ENCODE measurements at places on chromosomes 1 and 21.

- no peak for DNase-seq
These were observed 7.9 kb downstream of the MIB2 start for GRCh38 chr1:1623181-1623630.

- DNase-seq: no peak
These were observed 250.3 kb upstream of the PROX1 start for GRCh38 chr1:213737398-213738035.

GRCh38 chr1:16958475-16958874, 21.9 kb downstream of the MFAP2 start:
- DNase-seq: no peak

DNA sequence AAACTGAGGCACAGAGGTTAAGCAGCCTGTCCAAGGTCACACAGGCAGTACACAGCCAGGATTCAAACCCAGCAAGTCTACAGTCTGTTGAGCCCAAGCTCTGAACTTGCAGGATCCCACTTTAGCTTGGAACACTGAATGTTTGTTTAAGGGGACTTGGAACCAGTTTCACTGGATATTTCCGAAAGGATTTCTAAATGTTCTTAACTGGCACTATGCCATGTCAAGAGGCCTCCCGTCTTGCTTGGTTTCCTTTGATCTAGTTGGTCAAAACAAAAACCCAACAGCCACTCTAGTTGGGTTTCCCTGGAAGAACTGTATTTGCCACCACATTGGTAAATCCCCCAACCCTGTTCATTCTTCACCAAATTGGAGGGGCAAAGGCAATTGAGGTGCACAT, 317.6 kb upstream of the KAZN start:
- no peak for DNase-seq

DNA sequence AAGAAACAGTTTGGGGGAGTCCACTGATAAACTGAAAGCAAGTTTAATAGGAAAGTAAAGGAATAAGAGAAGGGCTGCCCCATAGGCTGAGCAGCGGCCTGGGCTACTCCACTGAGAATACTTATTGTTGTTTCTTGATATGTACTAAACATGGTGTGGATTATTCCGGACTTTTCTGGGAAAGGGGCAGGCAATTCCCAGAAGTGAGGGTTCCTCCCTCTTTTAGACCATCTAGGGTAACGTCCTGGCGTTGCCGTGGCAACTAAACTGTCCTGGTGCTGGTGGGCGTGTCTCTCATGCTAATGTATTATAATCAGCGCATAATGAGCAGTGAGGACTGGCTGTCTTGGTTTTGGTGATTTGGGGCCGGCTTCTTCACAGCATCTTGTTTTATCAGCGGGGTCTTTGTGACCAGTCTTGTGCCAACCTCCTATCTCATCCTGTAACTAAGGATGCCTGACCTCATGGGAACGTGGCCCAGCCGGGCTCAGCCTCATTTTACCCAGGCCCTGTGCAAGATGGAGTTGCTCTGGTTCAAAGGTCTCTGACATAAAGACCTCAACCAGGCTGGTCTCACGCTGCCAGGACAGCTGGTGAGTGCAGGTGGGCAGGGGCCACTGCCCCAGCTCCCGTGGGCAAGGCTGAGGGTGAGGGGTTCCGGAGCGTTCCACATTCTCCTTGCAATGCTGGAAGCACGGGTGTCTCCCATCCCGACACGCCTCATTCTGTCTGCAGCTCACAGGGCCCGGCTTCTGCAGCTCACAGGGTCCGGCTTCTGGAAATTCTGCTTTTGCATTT, 19.6 kb upstream of the C1orf159 start:
- DNase-seq: no peak

- no peak for DNase-seq
These were observed 441.7 kb downstream of the PRDM2 start for GRCh38 chr1:14141656-14142055.

DNA sequence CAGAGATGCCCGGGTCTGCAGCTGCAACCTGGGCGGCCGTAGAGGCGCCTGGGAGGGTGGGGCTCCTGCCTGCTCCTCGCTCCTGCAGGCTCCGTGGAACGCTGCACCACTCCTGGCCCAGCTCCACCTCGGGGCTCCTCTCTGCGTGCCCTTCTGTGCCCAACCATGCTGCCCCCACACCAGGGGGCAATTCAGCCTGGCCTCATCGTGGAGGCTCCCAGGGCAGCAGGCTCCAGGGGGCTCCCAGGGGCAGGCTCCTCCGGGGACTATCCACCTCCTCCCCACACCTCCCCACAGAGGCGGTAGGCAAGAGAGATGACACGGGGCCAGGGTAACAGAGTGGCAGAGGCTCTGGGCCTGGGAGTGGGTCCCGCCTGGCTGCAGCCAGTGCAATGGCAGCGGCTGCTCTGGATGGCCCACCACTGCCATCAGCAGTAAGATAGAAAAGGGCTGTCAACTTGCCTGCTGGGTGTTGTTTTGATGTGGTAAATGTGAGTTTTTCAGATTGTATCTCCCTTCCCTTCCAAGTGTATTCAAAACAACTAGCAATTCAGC, 22.4 kb upstream of the LRRC8C start:
- DNase-seq: no peak

DNA sequence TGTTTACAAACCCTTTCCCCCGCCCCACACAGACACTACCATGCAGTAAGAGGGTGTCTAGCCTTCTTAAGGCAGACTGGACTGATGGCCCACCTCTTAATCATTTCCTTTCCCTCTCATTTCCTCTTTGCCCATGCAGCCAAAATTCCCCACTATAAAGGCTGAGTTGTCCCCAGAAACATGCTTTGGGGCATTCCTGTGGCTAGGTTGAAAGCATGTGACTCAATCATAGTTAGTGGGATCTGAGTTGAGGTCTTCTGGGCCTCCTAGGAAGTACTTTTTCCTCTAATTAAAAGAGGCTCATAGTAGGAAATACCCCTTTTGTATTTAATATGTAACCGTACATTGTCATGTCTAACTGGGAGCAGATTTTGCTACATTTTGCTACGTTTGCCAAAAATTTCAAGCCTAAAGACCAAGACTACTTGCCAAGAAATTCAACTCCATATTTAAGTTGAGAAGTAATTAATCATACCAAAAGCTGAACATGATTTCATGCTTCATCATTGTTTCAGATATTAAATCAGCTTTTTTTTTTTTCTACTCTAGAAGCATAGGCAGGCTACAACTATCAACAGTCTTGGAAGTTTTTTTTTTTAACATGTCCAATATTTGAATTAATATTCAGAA, 174.7 kb downstream of the ADGRL4 start:
- DNase-seq: peak; percentile 81

- no peak for DNase-seq
These were observed 25.7 kb downstream of the LY9 start for GRCh38 chr1:160821627-160822026.

DNA sequence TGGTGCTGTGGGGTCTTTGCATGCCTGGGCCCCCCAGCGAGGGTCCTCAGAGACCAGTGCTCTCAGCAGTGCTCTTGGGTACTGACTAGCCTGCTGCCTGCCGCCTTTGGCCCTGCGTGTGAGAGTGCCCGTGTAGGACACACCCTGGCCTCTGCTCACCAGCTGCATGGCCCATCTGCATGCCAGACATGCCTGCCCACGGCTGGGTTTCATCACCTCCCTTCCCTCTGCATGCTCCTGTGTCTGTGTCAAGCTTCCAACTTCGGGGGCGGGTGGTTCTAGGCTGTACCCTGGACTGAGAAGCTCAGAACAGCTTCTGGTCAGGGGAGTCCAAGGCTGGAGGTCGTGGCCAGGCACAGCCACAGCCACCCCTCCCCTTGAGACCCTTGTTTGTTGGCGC, 56.9 kb downstream of the PTPRF start:
- DNase-seq: peak; percentile 42

DNA sequence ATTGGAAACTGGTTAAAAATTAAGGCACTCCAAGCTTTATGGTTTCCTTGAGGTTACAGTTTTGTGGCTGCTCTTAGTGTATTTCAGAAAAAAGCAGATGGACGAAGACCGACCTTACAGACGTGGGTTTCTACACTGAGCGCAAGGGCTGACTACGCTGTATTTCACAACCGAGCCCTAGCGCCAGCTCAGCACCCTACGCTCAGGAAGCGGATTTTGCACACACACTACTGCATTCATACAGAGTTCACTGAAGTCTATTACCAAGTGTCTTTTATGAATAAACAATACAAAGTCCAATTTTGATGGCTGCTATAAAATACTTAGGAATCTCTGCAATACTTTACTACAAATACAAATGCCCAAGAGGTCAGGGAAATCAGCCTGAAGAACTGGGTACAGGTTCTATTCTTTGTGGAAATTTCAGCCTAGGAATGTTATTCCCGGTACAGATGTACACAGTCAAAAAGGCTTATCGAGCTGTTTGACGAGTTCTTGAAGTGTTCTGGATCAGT, 23.8 kb downstream of the PTTG1IP start:
- DNase-seq: no peak

DNA sequence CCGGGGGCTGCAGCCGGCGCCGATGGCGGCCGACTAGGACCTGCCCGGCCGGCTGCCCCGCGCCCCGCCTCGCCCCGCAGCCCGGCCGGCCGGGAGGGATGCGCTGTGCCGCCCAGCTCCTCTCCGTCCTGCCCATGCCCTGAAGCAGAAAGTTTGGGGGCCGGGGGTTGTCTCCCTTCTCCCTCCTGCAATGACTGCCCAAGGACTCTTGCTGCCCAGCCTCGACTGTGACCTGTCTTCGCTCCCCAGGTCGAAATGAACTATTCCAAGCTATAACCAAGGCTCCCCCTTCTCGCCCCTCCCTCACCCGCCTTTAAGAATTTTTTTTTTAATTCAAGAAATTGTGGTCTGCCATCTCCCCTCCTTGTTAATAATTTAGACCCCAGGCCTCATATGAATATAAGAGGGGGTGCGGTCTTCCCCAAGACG, 361 bp downstream of the TMCC2 start:
- no peak for DNase-seq

GRCh38 chr21:26019236-26019635, 151.3 kb downstream of the APP start:
- DNase-seq: no peak

GRCh38 chr21:38780879-38781278, 24.9 kb upstream of the ETS2 start:
- DNase-seq: no peak

DNA sequence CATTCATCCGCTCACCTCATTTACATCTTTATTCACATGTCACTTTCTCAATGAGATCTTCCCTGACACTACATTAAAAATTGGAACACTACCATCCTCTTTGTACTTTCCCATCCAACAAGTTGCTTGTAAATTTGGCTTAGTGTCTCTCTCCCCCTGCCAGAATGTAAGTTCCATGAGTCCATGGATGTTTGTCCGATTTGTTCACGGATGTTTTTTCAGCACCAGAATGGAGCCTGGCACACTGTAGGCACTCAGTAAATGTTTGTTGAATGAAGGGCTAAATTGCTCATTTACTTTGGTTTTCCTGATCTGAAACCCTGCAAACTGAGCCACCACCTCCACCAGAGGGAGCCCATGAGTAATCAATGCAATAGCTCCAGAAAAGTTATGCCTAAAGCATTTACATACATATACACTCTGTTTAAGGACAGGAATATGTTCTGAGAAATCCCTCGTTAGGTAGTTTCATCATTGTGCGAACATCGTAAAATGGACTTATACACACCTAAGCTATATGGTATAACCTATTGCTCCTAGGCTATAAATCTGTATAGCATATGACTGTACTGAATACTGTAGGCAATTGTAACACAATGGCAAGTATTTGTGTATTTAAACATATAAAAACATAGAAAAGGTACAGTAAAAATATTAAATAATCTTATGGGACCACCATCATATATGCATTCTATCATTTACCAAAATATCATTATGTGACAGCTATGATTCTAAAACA, 2.8 kb upstream of the EYA3 start:
- no peak for DNase-seq
